T1000 (cell line): ENCODE measurements at places on chromosomes 12 and 14.

GRCh38 chr14:64673316-64673715 is 30.9 kb upstream of the PLEKHG3 start:
- no peak for DNase-seq

- no peak for DNase-seq
Observed at GRCh38 chr12:108805136-108805535, 52.2 kb downstream of the SSH1 start.

GRCh38 chr14:93912782-93913181 is 14.4 kb upstream of the FAM181A start:
- DNase-seq, result no peak

GRCh38 chr14:93099196-93099595 is 16.5 kb downstream of the ITPK1 start:
- no peak for DNase-seq

DNA sequence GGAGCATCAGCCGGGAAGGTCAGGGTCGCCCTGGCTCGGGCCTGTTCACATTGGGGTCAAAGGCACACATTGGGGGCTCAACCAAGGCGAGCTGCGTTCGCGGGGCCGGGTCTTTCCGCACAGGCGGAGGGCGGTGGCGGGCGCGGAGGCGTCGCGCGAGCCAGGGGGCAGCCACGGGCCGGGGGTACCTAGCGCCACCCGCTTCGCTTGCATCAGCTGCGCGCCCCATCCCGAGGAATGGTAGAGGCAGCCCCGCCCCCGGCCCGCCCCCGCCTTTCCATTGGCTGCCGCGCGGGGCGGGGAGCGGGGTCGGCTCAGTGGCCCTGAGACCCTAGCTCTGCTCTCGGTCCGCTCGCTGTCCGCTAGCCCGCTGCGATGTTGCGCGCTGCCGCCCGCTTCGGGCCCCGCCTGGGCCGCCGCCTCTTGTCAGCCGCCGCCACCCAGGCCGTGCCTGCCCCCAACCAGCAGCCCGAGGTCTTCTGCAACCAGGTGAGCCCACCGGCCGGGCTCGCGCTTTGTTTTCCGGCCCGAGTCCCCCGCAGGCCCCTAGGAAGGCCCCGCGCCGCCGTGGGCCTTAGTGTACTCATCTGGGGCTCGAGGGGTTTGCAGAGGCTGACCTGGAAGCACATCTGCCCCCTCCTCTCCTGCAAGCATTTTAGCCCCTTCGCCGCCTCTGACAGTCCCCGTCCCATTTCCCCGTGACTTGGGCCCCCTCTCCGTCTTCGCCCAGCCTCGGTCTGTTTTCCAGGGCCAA is at the start of gene ALDH2:
TSS of gene ALDH2 (plus strand) at position 326 of the 754 bp plus-strand sequence. CDS start at position 376, 50 bp downstream.
- peak; percentile 27 for DNase-seq

- no peak for DNase-seq
Observed at GRCh38 chr12:578748-579419, 84.4 kb downstream of the NINJ2 start.

GRCh38 chr14:69037790-69038454 is 58.8 kb upstream of the ACTN1 start:
- no peak for DNase-seq

DNA sequence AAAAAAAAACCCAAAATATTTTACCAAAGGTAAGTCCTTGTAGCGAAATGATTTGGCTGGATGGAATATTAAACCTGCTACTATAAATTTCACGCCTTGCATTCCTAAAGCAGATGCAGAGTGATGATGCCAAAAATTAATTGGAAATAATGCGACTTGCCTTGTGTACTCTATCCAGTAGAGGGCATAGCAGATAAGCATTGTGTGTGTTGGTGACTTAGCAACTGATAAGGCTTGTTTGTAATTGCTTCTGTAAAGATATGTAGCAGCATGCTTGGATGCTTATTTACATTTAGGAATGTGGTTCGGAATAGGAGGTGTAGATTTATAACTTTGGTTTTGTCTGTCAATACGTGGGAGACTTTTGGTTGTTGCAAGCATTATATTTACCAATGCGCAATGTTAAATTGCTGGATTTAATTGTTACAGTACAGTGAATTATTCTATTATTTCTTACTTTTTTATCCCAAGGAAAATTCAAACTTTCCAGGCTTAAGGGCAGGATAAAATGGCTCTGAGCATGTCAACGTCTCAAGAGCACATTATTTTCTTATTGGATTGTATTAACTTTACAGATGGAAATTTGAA is 80.5 kb downstream of the TMEM260 start:
- DNase-seq, result no peak

DNA sequence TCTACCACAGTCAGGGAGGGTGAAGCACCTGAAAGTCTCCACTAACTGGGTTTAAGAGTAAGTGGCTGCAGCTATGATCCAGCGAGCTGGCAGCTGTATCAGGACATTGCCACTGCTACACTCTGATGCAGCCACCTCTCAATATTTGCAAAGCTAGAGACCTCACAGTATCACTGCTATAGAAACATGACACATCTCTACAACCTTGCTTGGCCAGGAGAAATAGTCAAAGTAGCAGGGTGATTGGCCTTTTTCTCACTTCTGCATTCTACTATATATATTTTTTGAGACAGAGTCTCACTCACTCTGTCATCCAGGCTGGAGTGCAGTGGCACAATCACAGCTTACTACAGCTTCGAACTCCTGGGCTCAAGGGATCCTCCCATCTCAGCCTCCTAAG is 9.3 kb upstream of the FMNL3 start:
- no peak for DNase-seq

GRCh38 chr14:70059545-70059944 is 129.2 kb downstream of the SLC8A3 start:
- no peak for DNase-seq

- DNase-seq, result no peak
Observed at GRCh38 chr14:95197551-95197950, 40.2 kb upstream of the DICER1 start.

DNA sequence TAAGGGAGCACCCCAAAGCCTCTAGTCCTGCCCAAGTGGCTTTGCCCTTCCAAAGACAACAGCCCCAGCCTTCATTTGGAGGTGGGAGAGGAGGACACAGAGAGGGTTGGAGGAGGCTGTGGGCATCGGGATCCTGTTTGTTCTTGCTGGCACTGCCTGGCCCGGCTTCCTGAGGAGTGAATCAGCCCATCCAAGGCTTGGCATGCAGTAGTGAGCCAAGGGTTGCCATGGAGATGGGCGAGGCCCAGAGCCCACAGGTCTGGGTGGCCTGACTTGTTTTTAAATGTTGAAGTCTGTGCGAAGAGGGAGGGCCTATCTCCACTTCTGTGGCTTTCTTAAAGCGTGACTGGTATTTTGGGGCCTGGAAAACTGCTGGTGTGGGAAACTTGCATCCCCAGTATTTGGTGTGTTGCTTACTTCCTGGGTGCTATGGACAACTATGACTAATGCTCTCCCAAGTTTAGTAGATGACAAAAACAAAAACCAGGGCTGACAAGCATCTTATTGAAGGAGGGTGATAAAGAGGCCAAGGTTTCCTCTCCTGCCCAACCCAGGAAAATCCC is 15.8 kb downstream of the CD9 start:
- peak; percentile 96 for DNase-seq

GRCh38 chr14:75242546-75243273 is 35.9 kb upstream of the FOS start:
- no peak for DNase-seq

DNA sequence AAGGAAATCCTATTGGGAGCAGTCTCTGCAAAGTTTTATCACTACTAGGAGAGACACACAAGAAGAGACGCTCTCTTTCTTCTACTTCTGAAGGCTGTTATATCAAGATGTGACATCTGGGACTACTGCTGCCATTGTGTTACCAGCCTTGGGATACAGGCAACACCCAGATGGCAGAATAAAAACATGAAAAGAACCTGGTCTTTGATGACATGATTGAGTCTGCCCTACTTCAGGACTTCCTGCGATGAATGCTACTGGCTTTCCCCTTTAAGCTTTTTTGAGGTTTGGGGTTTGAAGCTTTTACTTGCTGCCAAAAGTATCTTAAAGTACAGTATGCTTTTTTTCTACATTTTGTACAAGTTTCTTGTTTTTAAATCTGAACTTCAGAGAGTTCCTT is 29.2 kb upstream of the TRHDE start:
- no peak for DNase-seq

- no peak for DNase-seq
Observed at GRCh38 chr14:66273261-66273832, 212.8 kb upstream of the CCDC196 start.

GRCh38 chr12:107106241-107107025 is 13.1 kb upstream of the CRY1 start:
- no peak for DNase-seq

DNA sequence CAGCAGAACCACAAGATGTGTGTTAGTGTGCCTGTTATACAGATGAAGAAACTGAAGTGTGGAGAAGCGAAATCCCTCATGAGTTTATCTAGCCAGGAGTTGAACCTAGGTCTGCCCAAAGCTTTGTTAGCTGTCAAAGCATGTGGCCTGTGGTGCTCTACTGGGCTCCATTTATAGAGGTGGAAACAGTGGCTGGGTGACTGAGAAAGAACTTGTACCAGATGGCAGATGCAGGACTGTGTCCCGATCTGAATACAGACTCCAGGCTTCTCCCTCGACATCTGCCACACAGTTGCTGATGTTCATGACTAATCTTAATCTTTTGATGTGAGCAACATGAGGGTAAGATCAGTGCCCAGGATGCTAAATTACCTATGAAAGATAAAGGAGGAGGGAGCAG is 89.1 kb downstream of the C12orf75 start:
- no peak for DNase-seq

DNA sequence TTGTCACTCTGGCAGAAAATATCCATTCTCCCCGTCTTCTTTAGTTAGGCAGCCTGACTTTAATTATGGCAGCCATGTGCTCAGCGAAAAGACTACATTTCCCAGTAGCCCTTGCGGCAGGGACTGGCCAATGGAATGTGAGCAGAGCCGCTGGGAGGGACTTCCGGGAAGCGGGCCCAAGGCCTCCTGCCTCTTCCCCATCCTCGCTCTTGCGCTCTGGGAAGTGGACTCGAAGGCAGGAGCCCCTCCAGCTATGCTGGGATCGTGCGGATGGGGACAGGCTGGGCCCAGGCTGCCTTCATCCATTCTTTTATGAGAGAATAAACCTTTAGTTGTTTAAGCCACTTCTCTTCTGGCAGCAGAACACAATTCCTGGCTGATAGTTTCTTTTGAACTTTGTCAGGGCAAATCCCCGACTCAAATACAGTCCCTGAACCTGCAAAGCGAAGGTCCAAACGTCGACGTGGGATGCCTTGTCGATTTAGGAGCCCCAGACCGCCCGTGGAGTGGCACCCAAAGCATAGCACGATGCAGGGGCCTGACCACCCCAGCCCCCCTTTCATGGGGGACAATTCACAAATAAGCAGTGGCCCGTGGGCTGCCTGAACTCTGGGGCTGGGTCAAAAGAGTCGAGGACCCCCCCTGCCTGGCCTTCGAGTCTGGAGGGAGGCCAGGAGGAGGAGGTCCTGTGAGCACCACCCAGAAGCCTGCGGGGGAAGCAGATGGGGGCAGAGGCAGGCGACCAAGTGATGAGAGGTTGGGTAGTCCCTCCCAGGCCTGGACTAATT is 15.6 kb upstream of the LRTM2 start:
- peak; percentile 79 for DNase-seq

DNA sequence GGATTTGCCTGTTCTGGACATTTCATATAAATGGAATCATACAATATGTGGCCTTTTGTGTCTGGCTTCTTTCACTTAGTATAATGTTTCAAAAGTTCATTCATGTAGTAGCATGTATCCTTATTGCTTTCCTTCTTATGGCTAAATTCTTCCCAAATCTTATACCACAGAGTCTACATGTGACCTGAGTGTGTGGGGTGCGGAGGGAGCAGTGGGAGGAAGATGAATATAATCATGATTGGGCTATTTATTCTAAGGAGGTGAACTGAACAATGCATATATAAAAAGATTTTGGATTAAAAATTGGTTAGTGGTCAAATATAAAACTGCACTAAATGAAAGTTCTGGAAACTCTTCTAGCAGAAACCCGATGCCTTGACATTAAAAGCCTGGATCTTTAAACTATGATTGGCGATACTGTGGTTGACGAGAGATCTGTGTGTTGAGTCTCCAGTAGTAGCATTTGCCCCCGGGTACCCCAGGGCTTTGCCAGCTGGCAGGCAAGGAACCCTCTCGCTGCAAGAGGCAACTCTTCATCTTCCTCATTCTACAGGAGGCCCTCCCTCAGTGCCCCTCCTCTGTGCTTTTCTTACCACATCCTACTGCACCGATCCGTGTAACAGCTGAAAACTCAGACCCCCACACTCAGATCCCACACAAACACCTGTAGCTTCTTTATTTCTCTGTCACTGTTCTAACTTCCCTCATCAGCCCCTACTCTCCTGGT is 2.6 kb downstream of the CYP46A1 start:
- DNase-seq, result no peak

DNA sequence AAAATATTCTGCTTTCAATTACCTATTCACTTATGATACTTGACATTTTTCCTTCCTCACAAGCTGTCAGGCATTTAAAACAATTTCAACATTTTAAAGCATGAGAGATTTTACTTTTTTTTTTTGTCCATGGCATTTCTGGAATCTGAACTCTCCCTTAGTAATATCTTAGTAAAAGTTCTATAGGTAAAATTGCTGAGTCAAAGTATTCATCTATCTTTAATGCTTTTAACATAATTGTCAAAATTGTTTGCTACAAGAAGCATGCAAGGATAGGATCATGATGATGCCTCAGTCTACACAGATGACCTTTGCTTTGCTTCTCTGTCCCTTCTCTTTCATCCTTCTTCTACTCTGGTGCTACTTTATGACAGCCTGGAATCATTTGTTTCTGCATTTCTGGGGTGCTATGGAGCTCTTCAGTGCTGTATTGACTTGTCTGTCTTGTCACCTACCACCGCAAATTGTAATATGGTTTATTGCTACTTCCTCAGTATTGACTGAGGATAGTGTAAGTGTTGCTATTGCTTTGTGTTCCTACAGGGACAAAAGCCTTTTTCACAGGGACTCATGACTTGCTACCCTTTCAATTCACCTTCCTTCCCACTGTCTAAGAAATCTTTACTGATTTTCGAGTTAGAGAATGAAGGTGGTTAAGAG is 589.8 kb upstream of the ATP2B1 start:
- DNase-seq, result no peak

- DNase-seq, result no peak
Observed at GRCh38 chr12:52311285-52311648, 9.9 kb downstream of the KRT83 start.

- DNase-seq, result peak; percentile 28
Observed at GRCh38 chr12:80551897-80552296, 107.9 kb downstream of the PTPRQ start.
